ENCODE measurements at places on chromosomes 11 and 22. TPM values are rescaled to one million over a fixed set of nuclear protein-coding genes. Genes with fewer than 3 reads are reported as not detected.

- DNase-seq = no peak
These were observed 8.5 kb upstream of the NCF4 start for GRCh38 chr22:36852056-36852973.

- no peak for DNase-seq
These were observed 753.0 kb downstream of the NTM start for GRCh38 chr11:132123449-132123848.

DNA sequence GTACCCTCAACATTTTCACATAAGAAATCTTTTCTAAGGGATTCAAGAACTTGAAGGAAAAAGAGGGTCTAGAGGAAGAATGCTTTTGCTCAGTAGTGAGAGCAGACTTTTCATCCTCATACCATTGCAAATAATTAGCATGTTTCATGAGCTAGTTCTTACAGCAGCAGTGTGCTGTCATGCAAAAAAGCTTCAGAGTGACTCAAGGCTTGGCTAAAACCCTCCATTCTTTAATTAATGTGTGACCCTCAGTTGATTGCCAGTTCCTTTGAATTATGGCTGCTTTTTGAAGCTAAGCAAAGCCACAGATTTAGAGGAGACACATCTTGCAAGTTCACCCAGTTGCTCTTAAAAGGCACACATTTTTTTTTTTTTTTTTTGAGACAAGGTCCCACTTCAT lies 36.6 kb upstream of the PCF11 start:
- DNase-seq = no peak

GRCh38 chr11:120501976-120502755 lies 9.4 kb upstream of the GRIK4 start:
- DNase-seq = no peak

DNA sequence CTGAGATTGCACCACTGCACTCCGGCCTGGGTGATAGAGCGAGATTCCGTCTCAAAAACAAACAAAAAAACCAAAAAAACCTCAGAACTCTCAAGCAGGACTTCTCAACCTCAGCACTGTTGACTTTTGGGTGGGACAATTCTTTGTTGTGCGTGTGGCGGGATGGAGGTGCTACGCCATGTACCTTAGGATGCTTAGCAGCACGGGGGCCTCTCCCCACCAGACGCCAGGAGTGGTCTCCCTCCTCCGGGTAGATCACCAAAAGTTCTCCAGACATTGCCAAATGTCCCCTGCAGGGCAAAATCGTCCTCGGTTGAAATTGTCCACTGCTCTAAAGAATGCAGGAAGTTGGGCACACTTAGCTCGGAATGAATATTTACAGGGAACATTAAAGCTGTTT lies 26.9 kb upstream of the ATXN10 start:
- no peak for DNase-seq

GRCh38 chr11:91093141-91093540 lies 870.3 kb upstream of the CHORDC1 start:
- no peak for DNase-seq

DNA sequence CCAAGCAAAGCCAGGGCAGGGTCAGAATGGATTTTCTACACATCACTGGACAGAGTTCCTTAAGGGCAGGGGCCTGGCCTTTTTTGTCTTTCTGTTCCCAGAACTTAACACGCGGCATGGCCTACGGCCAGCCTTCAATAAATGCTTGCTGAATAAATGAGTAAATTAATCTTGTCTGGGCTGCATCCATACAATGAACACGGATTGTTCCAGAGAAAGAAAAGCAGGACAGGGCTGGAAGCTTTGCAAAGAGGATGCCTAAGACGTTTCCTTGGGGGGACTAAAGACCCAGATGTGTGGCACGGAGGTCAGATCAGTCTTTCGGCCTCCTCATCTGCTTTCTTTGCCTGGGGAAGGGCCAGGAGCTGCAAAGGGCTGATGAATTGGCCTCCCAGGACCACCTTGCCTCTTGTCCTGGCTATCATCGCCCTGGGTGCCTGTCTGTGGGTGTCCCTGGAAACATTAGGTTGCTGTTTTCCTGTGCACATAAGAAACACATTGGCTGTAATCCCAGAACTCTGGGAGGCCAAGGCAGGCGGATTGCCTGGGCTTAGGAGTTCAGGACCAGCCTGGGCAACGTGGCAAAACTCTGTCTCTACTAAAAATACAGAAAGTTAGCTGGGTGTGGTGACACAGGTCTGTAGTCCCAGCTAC lies 20.8 kb upstream of the RFPL3 start:
- DNase-seq = no peak

The APOA1 gene
- total RNA-seq = 0.56 TPM

The SCARF2 gene
- total RNA-seq = 1.8 TPM

The MRGPRX4 gene
- not detected for total RNA-seq

The SYCE3 gene
- not detected for total RNA-seq

The PC gene
- total RNA-seq = 33.5 TPM

All from gastrocnemius medialis (tissue), 4 donors.